ENCODE measurements at places on chromosomes 7 and 10.

DNA sequence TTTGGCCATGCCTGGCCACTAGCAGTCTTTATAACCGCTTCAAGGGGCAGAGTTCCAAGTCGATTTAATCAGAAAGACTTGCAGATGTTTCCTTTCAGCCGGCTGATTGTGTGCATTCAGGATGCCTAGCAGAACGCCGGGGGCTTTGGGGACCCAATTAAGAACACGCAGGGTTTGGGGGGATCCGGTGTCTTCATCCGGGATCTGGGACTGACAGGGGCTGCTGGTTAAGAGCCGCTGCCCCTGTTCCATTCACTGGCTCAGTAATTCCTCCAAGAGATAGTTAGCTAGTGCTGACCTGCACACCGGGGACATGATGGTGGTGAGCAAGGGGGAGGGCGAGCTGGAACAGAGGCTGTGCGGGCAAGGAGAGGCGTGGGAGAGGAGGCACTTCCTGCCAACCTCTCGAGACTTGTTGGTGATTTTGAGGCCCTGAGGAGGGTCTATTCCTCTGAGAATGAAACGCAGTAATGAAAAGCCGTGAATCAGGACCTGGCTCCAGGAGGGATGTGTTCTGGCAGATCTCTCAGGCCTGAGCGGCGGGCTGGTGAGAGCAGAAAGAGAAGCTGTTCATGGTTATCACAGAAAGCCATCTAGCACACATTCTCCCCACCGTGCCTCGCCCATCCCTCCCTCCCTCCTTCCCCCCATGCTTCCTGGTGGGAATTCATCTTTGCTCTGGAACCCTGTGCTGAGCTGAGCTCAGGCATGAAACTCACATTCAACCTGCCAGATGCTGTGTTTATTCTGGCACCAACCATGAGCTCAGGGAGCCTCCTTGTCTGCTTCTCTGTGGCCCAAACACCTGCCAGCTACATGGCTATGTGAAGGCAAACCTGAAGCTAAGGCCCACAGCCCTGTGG lies 152.0 kb downstream of the CCDC3 start:
- DNase-seq: no peak

- DNase-seq: no peak
These were observed 410.8 kb downstream of the MDFIC start for GRCh38 chr7:115332691-115333090.

DNA sequence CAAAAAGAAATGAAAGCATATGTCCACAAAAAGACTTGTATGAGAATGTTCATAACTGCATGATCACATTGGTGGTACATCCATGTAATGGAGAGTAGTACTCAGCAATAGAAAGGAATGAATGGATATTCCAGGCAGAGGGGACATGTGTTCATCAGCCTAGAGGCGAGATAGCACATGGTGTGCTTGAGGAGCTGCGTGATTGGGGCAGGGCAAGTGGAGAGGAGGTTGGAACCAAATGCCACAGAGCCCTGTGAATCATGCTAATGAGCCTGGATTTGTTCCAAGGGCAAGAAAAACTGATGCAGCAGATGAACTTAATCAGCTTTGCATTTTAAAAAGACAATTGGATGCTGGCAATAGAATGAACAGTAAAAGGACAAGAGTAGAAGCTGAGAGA lies 73.3 kb downstream of the C10orf90 start:
- no peak for DNase-seq

- DNase-seq: no peak
These were observed 28.8 kb upstream of the CUL1 start for GRCh38 chr7:148669927-148670326.

GRCh38 chr7:142146124-142146523 lies 34.6 kb downstream of the MGAM2 start:
- DNase-seq: no peak

DNA sequence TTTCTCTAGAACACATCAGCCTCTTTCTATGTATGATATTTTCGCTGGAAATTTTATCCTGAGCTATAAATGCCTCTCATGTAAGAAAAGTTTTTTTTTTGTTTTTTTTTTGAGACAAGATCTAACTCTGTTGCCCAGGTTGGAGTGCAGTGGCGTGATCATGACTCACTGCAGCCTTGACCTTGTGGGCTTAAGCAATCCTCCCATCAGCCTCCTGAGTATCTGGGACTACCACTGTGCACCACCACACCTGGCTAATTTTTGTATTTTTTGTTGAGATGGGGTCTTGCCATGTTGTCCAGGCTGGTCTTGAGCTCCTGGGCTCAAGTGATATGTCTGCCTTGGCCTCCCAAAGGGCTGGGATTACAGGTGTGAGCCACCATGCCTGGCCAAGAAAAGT lies 80.4 kb downstream of the ADK start:
- no peak for DNase-seq

- DNase-seq: no peak
These were observed 24.3 kb downstream of the PPP2R2D start for GRCh38 chr10:131925011-131925649.

DNA sequence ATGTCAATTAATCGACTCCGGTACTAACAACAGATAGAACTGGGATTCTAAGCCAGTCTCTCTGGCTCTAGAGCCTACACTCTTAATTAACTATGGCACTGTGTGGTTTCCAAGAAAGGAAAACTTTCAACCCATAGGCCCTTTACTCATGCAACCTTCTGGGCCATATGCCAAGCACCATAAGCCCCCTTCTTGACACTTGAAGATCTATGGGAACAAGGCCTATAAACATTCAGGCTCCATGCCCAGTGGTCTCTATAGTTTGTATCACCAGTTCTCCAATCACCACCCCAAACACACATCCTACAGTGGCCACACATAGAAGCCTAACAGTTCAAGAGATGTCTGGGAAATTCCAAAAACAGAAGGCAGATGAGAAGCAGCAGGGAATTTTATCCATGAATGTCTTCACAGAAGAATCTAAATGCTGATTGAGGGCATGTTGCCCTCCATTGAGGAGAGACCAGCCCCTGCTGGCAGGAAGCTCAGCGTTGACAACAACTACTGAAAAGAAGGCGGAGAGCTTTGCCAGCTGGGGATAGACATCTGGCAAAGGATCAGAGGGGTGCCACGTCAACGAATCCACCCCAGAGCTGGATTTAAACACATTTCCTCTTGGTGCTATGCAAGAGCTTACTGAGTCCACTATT lies 64.4 kb downstream of the GRM3 start:
- peak; percentile 16 for DNase-seq

DNA sequence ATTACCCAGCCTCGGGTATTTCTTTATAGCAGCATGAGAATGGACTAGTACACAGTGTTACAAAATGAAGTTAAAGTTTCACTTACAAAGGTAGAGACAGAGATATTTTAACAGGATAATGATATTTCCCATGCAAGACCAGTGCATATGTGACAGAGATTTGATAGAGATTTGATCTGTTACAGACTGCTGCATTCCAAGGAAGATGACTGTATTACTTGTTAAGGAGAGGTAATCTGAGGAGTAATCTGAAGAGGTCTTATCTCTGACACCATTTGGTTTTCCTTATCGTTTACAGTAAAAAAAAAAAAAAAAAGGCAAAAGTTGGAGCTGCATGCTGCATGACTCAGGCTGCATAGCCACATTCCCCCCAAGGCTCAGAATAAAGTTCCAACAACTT lies 289.6 kb downstream of the POM121L12 start:
- no peak for DNase-seq

- no peak for DNase-seq
These were observed 37.9 kb downstream of the SVIL start for GRCh38 chr10:29596826-29597225.

GRCh38 chr7:101161692-101162471 lies 3.5 kb downstream of the VGF start:
- no peak for DNase-seq

GRCh38 chr10:50625649-50626132 lies 1.9 kb upstream of the SGMS1 start:
- DNase-seq: peak; percentile 25

DNA sequence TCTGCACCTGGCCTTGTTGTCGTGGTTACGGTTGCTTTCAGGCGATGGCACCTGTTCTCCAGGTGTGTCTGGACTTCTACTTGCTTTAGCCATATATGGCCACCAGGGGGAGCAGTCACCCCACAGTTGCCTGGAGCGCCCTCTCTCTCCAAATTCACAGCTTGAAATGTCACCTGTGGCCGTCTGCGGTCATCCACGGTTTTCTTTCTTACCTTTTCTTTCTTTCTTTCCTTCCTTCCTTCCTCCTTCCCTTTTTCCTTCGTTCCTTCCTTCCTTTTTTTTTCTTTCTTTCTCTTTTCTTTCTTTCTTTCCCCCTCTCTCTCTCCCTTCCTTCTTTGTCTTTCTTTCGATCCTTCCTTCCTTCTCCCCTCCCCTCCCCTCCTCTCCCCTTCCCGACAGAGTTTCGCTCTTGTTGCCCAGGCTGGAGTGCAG lies 150.5 kb upstream of the VKORC1L1 start:
- peak; percentile 23 for DNase-seq

GRCh38 chr7:149873074-149873969 lies at the start of gene ATP6V0E2:
ATP6V0E2 (plus strand) TSS chr7:149873969; CDS start chr7:149874066, 97 bp downstream.
- peak; percentile 78 for DNase-seq

DNA sequence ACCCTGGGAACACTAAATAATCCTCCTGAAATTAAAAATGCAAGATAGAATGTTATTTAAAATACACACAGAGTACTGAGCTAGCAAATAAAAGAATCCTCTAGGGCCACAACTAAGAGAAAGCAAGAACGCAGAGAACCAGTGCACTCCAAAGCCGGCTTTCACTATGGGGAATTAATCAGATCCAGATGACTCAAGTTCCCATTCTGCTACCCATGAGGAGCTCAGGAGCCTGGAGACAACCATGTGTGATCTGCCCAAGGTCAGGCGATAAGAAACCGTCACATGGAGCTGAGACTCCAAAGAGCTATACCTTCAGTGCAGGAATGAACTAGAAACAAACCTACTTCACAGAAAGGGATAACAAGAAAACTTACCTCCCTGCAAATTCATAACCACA lies 19.5 kb upstream of the CYREN start:
- DNase-seq: no peak

GRCh38 chr7:65371468-65371867 lies 2.2 kb upstream of the ZNF92 start:
- DNase-seq: no peak

DNA sequence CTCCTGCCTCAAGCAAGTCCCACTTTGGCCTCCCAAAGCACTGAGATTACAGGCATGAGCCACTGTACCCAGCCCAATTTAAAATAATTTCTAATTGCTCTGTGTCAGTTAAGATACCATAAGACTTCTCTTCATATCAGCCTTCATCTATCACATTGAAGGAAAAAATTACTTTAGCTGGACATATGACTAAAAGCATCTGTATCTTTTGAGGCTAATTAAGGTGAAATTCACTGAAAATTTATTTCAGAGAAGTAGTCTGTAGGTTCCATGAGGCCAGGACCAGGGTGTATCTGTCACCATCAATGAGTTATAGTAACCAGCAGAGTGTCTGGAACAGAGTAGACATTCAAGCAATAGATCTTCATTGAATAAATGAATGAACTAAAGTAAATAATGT lies 205.2 kb upstream of the PHYHIPL start:
- DNase-seq: no peak

GRCh38 chr7:96004578-96004977 lies 232.2 kb downstream of the DYNC1I1 start:
- no peak for DNase-seq

- no peak for DNase-seq
These were observed 19.1 kb upstream of the PCGF5 start for GRCh38 chr10:91201213-91201996.

GRCh38 chr7:99863847-99864440 lies 12.9 kb downstream of the OR2AE1 start:
- no peak for DNase-seq

GRCh38 chr7:41439515-41439879 lies 263.4 kb downstream of the INHBA start:
- DNase-seq: no peak

DNA sequence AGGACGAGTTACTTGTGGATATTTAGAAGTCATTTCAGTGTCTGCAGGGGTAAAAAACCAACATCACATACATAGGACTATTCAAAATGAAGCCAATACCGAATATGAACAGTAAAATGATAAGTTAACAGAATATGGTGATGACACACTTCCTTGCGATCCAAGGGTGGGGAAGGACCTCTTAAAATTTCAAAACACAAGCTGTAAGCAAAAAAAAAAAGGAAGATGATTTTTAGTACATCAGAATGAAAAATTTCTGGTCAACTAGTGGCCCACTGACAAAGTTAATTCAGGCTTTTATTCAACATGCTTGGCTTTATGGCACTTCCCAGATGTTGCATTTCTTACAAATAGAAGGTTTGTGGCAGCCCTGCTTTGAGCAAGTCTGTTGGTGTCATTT lies 19.0 kb upstream of the GALNTL5 start:
- DNase-seq: no peak

- no peak for DNase-seq
These were observed 93.3 kb upstream of the GDF10 start for GRCh38 chr10:47206449-47207280.

DNA sequence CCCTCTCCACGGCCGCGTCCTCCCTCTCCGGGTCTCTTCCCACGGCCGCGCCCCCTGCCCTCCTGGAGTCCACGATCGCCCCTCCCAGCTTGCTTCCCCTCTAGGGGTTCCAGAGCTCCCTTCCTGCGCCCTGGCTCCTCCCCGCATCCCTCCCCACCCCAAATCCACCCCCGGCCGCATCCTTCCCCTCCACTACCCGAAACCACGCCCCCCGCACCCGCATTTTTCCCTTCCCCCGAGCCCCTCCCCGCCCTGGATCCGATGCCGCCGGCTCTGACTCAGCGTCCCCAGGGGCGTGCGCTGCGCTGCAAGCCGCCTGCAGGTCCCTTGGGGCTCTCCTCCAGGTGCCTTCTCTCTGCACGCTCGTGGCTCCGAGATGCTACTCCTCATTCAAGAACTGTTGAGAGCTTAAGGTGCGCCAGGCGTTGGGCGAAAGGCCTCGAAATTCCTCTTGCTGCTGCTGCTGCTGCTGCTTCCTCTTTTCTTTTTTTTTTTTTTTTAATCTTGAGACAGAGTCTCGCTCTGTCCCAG lies 372 bp upstream of the TMEM130 start:
- no peak for DNase-seq

DNA sequence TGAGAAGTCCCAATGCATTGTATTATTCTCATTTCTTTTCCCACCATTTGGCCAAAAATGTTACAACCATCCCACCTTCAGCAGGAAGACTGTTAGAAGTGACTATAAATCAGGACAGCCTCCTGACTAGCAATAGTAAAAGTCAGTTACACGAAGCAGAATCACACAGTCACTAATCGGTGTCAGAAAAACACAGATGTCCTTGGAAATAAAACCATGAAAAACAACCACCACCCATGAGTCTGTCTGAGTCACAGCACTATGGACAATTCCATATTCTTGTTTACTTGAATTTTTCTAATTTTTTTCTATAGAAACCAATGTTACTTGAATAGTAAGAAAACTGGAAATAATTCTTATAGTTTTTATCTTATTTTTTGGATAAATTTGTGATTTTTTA lies 81.9 kb upstream of the FRMD4A start:
- no peak for DNase-seq

GRCh38 chr7:96591159-96591899 lies 118.3 kb downstream of the SEM1 start:
- DNase-seq: peak; percentile 48

- no peak for DNase-seq
These were observed 72.2 kb downstream of the RSU1 start for GRCh38 chr10:16745061-16745460.

All from NT2/D1 (cell line).